ENCODE measurements at places on chromosomes 2 and 18. TPM values are rescaled to one million over a fixed set of nuclear protein-coding genes. Genes with fewer than 3 reads are reported as not detected.

- no peak for DNase-seq
These were observed 351.7 kb upstream of the KYNU start for GRCh38 chr2:142525720-142526119.

DNA sequence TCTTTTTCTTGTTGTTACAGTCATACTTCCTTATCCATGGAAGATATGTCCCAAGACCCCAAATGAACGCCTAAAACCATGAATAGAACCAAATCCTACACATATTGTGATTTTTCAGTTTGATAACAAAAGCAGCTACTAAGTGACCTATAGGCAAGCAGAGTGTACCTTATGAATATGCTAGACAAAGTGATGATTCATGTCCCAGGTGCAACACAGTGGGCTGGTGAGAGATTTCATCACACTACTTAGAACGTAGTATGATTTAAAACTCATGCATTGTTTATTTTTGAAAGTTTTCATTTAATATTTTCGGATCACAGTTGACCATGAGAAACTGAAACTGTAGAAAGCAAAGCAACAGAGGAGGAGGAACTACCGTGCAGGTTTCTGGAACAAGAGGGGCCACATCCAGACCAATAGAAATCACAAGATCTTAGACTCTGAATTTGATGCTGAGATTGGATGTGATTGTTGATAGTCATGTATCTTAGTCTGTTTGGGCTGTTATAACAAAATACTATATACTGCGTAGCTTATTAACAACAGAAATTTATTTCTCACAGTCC is 470.8 kb upstream of the VRK2 start:
- no peak for DNase-seq

DNA sequence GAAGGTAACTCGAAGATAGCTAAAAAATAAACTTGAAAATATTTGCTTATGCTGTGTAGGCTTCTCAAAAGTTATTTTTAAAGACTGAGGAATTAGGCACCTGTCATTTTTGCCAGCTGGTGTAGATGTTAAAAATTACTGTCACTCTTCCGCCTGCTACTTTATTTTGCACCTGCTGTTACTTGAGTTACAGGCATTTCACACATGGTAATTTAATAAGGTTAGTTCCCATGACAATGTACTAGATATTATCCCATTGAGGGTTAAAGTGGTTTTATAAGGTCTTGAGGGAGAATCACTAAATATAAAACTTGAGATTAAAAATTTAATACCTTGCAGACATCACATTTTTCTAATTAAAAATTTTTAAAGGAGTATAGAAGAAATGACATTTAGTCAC is 26.6 kb downstream of the MYL1 start:
- no peak for DNase-seq

- DNase-seq, result no peak
These were observed 34.2 kb downstream of the ATP6V1C2 start for GRCh38 chr2:10755621-10756020.

DNA sequence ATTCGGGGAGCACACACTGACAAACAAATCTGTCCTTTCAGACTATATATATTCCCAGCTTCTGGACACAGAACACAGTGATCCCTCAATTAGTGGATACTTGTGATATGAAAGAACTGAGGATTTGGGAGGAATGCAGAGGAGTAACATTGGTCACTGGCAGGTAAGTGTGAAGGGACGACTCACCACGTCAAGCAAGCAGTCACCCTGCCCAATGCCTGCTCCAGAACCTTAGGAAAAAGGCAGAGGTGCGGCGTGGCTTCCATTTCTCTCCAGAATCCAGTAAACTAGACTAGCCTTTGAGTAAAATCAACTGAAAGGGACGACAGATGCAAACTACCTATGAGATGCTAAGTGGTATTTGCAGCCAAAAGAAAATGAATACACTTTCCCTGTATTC is 1.1 kb downstream of the CCDC93 start:
- no peak for DNase-seq

GRCh38 chr2:239121600-239122012 is 273.7 kb downstream of the TWIST2 start:
- DNase-seq, result no peak

DNA sequence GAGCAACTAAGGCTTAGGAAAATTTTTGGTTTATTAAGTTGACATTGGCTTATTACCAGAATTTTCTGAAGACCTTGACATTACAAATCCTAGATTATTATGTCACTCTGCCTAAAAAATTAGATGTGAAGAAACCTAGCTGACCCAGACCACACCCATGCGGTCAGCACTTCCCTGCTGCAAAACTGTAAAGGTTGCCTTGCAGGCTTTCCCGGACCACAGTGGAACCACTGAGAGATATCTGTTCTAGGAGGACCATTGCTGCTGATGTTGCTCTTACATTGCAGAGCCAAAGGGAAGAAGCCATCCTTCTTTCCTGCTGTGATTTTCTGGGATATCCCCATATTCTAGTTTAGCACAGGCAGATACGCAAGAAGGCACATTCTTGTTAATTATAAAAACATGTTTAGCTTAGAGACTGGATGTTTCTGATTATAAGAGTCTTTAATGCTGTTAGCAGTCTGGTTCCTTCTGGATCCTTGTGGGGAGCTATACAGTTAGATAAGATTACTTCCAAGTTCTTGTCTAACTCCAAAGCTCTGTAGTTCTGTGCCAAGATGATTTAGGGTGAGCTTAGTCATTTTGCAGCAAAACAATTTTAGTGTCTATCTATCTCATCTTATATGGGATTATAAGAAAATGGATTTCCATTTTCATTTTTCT is 70.2 kb downstream of the AOX1 start:
- DNase-seq, result no peak

GRCh38 chr2:203344667-203345066 is 16.5 kb downstream of the ABI2 start:
- no peak for DNase-seq

GRCh38 chr2:224569654-224570053 is 15.5 kb downstream of the CUL3 start:
- DNase-seq, result no peak

DNA sequence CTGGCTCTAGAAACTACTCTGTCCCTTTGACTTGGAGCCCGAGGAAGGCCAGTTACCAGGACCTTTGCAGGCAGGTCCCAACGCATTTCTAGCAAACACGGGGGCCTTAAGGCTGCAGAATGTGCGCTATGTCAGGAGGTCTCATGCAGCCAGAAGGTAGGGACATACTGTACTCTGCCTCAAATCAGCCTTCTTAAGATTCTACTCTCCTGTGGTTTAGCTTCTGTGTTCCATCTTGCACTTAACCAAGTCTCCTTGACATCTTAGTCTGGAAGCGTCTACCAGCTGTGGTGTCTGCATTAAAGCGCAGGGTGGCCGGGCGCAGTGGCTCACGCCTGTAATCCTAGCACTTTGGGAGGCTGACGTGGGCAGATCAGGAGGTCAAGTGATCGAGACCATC is 65.5 kb downstream of the STEAP3 start:
- no peak for DNase-seq

DNA sequence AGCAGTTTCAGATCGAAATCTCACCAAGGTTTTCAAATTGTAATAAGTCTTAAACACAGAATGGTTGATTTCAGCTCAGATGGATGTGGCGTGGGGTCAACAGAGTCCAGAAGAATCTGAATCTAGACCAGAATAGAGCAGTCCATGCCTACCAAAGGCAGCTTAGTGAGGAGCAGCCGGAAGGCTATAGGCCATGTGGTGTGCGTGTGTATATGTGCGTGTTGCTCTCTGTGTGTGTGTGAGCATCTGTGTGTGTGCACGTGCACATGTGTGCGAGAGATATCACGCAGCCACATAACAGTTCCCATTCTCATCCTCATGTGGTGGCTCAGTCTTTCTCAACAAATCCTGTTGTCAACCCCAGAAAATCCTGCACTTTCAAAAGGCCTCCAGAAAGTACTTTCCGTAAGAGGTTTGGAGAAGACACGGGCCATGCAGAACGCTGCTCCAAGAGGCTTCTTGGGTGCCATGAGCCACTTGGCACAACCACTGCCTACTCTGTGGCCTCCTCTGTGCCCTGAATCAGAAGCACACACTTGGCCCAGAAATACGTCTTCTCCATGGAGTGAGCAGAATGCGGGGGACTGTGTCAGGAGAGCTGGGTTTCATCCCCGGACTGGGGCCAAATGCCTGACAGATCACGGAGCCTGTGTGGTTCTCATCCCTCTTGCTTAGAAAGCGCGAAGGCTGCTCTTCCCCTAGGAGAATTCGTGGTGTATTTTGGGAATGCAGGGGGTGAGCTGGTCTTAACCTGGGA is 67.3 kb downstream of the ACKR3 start:
- no peak for DNase-seq

GRCh38 chr2:137893145-137893544 is 71.1 kb upstream of the HNMT start:
- no peak for DNase-seq

- no peak for DNase-seq
These were observed 20.8 kb downstream of the CCL20 start for GRCh38 chr2:227834423-227834822.

DNA sequence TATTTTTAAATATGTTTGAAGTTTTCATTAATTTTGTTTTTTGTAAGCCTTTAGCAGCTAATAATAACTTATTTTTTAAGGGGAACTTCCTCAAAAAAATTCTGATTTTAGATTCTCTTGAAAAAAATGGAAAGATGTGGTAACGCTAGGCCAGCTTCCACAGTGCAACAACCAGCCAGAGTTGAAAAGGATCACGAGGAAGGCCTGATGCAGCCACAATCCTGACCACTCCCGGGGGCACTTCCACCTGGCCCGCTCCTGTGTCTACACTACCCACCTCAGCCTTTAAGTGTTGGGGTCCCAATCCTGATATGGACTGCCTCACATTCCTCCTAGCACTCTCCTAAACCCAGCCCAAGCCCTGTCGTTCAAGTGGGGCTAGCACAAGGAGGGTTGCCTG is 101.1 kb downstream of the TMEM17 start:
- DNase-seq, result no peak

The CTAGE1 gene
- not detected for polyA plus RNA-seq

The CNGA3 gene
- polyA plus RNA-seq, result not detected

The COA5 gene
- 81.2 TPM for polyA plus RNA-seq

The NXPH2 gene
- 4.7 TPM for polyA plus RNA-seq

The CFC1 gene
- polyA plus RNA-seq, result not detected

The ACMSD gene
- polyA plus RNA-seq, result 49.0 TPM
